CD4-positive, alpha-beta T cell (primary cell): ENCODE measurements at places on chromosomes 5 and 9. TPM values are rescaled to one million over a fixed set of nuclear protein-coding genes. Genes with fewer than 3 reads are reported as not detected.

Gene TIGD6
- total RNA-seq, result 1.4 TPM

Gene FOXD4L5
- total RNA-seq, result not detected

GRCh38 chr5:96752341-96753016 lies 55.3 kb downstream of the ERAP1 start:
- H3K27me3 ChIP-seq, result no peaks in the 10 kb centered on the region
- H3K4me1 ChIP-seq, result no peaks in the 10 kb centered on the region
- H3K27ac ChIP-seq, result no peak overlapping the region
- H3K4me3 ChIP-seq, result no peak overlapping the region
- DNase-seq, result no peak

Gene ADCY2
- total RNA-seq, result not detected

DNA sequence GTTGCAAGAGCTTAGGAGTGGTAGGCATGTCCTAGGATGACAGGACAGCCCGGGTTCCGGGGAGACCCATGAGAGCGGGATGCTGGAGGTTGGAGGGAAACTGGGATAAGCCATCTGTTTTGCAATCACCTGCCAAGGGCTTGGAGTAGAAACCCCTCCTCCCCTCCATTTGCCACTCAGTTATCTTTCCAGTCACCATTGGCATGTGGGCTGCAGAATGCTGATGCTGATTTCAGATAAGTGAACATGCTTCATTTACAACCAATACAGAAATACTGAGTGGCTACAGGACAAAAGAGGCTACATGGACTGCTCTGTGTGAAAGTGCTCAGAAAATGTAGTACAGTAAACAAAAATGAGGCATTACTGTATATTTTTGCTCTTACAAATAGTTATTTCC lies 93.4 kb upstream of the KIF2A start:
- no peak overlapping the region for H3K27ac ChIP-seq
- H3K27me3 ChIP-seq, result no peaks in the 10 kb centered on the region
- no peak overlapping the region for H3K4me3 ChIP-seq
